HuH-7.5 (cell line): ENCODE measurements at places on chromosomes 1 and 21.
A peak's percentile ranks its signal among the peaks of the same experiment; 100 is the strongest.

DNA sequence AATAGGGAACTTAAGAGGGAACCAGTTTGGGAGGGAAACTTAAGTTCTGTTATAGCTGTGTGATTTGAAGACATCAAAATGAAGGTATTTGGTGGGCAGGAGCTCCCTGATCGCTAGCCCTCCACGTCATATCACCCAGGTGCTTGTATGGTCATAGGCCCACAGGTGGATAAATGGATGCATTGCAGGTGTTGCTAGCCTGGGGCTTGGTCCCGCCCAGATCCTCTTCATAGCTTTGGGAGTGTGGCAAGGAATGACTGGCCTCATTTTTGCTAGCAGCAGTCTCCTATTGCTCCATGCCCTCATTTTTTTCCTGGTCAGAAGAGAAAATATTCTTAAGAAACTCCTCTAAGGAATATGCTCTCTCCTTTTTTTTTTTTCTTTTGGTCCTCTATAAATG is 11.3 kb downstream of the GNPAT start:
- no peak for DNase-seq

GRCh38 chr1:70458131-70458530 is 47.1 kb downstream of the CTH start:
- no peak for DNase-seq

DNA sequence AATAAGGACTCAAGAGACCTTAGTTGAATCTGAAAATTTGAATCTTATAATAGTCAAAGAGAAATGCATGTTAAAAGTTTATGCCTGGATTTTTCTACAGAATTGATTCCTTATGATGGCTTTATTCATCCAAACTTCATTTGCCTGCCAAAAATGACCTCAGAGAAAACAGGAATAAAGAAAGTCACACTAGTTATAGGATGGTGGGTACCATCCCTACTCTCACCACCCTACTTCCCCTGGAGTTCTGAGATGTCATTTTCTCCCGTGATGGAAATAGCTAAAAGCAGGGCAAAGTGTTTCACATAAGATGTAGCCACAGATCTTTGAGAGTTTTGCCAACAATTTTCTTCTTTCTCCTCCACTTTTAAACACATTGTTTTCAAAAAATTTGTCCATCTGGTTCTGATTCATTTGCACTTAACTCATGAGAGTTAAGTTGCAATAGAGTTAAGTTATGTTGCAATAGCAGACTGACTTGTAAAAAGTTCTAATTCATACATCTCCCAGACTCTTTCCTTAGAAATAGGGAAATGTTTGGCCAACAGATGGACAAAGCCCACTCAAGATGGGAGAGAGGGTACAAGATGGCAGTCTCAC is 384.6 kb downstream of the PLPP3 start:
- DNase-seq, result no peak

- no peak for DNase-seq
Observed at GRCh38 chr1:173064011-173064410, 13.3 kb upstream of the TNFSF18 start.

DNA sequence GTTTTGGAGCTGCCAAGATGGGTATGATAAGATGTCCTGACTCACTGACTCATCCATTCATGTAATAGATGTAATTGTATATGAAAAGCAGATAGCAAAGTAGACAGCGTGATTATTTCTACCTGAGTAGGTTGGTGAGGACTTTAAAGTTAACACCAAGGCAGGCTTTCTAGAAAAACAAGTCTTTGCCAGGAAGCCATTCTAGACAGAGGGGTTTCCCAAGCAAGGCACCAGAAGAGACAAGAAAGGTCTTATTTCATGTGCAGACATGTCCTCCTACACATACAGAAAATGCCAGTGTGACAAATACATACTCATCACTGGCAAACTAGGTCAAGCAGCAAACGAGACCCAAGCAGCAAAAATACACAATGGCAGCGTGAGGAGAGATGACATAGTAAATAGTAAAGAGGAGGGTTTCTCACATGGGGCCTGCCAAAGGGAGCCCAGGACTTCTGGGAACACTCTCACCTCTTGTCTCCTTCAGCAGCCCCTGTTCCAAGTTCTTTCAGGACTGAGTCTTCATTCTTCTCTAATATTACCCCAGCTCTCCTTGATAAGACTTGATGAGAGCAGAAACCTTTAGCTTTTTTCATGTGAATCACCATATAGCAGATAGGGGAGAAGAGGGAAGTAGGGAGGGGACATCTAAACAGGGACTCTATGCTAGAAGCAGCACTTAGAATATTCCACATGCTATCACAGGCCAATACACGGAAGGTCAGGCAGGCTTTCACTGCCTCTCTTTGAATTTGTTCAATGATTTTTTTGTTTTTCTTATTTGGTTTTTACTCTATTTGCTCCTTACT is 114.6 kb upstream of the ATP1B1 start:
- DNase-seq, result no peak

- no peak for DNase-seq
Observed at GRCh38 chr1:225877580-225877979, 4.6 kb downstream of the TMEM63A start.

- no peak for DNase-seq
Observed at GRCh38 chr1:1917995-1918900, 831 bp downstream of the TMEM52 start.

- no peak for DNase-seq
Observed at GRCh38 chr1:32431736-32432400, 33.0 kb upstream of the ZBTB8B start.

DNA sequence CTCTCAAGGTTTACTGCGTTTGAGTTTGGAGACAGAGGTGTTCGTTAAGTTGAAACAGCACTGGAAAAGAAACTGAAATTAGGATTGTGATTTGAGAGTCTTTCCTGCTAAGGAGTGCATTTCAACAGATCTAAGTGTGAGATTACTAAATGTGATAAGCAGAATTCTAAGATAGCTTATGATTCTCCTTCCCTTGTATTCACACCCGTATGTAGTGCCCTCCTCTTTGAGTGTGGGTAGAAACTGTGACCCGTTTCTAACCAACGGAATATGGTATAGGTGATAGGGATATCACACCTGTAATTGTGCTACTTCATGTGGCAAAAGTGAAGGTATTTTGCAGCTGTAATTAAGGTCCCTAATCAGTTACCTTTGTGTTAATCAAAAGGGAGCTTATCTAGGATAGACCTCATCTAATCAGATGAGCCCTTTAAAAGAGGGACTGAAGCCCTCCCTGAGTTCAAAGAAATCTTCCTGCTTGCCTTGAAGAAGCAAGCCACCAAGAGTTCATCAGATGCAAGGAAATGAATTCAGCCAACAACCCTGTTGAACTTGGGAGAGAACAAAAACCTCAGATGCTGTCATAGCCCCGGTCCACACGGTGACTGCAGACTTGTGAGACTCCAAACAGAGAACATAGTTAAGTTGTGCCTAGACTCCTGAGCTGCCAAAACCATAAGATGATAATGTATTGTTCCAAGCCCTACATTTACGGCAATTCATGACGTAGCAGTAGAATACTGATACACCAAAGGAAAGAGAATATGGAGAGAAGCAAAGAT is 12.6 kb upstream of the IL12RB2 start:
- no peak for DNase-seq

DNA sequence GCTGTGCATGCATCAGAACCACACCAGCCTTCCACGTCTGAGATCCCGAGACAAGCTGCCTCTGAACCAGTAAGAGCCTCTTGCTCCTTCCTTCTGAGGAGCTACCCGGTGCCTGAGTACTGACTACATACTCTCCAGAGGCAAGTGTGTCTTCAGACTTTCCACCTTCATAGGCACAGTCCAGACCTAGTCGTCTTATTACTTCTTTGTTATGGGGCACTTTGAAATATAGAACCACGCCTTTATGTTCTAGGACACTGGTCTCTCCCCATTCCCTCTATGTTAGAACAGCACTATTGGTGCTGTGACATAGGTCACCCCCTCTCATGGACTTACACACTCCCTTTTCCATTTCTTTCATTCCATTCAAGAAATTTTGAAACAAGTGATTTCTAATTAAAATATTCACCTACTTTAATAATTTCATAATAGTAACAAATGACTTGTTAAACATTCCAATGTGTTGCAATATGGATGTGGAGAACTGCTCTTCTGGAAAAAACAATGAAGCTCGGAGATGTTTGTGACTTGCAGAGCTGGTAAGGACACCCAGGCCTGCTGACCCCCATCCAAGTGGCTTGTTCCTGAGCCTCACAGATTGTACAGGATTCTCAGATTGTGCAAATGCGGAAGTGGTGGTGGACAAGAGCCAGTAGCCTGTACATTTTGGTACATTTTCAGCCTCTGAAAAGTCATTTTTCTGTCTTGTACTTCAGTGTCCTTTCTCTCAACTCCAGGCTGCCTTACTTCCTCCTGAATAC is 76.1 kb upstream of the SIPA1L2 start:
- no peak for DNase-seq

- no peak for DNase-seq
Observed at GRCh38 chr1:37317870-37318467, 156.4 kb upstream of the ZC3H12A start.

GRCh38 chr1:114011796-114012195 is 32.5 kb downstream of the OLFML3 start:
- no peak for DNase-seq

GRCh38 chr1:93651695-93652094 is 29.9 kb downstream of the BCAR3 start:
- DNase-seq, result no peak

GRCh38 chr1:33375316-33375715 is 54.4 kb upstream of the A3GALT2 start:
- DNase-seq, result no peak

DNA sequence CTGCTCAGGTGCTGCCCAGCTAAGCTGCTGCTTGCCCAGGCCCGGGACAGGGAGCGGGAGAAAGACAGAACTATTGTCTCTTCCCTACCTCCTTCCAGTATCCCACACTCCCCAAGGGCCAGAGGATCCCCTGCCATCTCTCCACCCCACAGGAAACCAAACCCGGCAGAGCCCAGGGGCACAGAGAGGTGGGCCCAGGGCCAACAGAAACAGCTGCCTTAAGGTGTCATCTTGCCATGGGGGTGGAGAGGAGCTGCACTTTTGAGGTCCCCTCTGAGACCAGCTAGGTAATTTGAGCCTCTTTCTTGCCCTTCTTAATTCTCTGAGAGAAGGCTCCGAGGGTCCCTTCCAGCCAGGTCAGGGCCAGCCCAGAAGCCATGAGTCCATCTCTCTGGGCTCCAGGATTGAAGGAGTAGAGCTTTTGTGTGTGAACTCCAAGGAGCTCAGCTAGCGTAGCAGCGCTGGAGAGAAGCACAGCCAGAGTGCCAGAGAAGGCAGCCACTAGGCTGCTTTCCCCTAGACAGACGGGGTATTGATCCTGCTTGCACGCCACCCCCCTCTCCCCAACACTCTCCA is 9.7 kb upstream of the GPR61 start:
- no peak for DNase-seq

DNA sequence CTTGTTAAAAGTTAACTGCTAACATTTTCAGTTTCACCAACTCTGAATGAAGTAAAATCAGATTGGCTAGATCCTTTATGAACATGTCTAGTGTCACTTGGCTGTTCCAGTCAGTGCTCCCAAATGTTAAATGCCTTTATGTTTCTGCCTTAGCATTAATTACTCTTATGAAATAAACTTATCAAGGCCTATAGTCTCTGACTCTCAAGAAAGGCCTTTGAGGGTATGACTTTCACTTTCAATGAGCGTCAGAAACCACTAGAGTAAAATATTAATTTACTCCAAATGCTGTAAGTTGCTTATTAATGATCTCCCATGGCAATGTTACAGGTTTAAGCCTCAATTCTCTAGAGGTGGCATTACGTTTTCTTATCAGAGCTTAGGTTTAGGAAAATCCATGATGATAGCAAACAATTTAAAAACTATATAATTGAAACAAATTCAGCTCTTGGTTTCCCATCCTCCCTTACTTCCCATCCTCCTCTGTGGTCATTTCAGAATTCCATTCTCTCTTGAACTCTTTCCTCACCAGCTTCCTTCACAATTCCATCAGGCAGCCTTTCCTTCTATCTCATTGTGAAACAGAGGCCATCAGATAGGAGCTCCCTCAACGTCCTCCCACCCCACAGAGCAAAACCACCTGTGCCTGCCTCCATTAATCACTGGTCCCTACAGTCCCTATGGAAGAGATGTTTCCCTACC is 108.6 kb upstream of the COP1 start:
- no peak for DNase-seq

DNA sequence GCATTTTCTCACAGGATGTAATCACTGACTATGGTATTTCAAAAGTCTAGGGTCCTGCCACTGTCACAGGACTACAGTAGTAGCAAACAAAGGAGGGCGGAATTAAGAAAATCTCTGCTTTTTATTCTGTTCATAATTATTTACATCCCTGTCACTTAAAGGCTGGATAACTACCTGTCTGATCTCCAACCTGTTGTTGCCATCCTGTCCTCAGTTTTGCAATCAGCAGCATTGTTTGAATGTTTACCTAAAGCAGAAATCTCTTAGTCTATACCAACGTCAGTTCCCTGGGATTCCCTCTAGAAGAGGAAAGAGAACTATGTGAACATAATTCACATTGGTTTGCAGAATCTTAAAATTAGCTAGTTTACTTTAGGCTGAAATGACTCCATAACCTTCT is 218.5 kb downstream of the PBX1 start:
- DNase-seq, result no peak

GRCh38 chr1:109248797-109249629 is at the start of gene CELSR2:
CELSR2 (plus strand) TSS chr1:109249539; CDS start chr1:109250080, 541 bp downstream.
- peak; percentile 77 for DNase-seq

GRCh38 chr1:3593334-3593733 is 18.0 kb downstream of the MEGF6 start:
- no peak for DNase-seq

- DNase-seq, result no peak
Observed at GRCh38 chr21:44639331-44639655, 2.1 kb downstream of the KRTAP10-10 start.

DNA sequence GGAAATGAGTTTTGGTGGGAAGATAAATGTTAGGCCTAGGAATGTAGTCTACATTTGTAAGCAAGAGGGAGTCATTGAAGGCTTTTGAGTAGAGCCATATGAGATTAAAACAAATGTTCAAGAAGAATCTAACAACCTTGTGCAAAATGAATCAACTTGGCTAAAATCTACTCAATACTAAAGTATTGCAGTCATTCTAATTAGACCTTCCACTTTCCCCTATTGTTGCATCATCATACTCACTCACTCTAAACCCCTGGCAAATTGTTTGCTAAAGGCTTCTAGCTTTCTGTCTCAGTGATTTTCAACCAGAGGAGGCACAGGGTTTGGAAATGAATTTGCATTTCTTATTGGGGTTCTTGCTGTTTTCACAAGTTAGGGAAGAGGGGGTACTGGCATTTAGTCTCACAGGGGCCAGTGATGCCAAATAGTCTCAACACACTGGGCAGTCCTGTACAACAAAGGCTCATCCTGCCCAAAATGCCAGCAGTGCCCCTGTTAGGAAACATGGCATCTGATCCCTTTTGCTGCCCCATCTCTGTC is 85.3 kb downstream of the SEC16B start:
- DNase-seq, result no peak

GRCh38 chr1:36023098-36023769 is 60.7 kb upstream of the TEKT2 start:
- no peak for DNase-seq
